Lung (tissue), 17 donors: ENCODE measurements at places on chromosomes 12 and 14. TPM values are rescaled to one million over a fixed set of nuclear protein-coding genes. Genes with fewer than 3 reads are reported as not detected.

GRCh38 chr12:108297895-108298760 is 41.0 kb downstream of the CMKLR1 start:
- DNase-seq: no peak

DNA sequence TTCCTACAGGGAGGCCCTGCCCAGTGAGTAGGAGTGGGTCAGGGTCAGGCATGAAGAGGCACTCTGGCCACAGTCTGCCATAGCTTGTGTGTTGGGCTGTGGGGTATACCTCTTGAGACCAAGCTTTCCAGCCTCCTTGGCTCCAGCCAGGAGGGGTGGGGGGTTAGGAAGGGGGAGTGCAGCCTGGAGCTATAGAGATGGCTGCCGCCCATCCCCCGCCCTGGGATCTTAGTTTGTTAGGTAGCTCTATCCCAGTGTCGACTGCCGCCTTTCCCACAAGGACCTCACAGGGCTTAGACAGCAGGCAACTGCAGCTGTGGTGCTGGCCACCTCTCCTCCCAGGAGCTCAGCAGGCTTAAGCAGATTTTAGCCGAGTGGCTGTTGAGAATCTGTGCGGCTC is 216.4 kb downstream of the PLCZ1 start:
- no peak for DNase-seq

The NKX2-1 gene
- 236 TPM for total RNA-seq

- DNase-seq: no peak
Observed at GRCh38 chr14:92587700-92588085, 74.1 kb downstream of the RIN3 start.

The P2RX2 gene
- total RNA-seq: 0.25 TPM

- peak; percentile 63 for DNase-seq
Observed at GRCh38 chr12:32264961-32265360, 134.4 kb upstream of the FGD4 start.

DNA sequence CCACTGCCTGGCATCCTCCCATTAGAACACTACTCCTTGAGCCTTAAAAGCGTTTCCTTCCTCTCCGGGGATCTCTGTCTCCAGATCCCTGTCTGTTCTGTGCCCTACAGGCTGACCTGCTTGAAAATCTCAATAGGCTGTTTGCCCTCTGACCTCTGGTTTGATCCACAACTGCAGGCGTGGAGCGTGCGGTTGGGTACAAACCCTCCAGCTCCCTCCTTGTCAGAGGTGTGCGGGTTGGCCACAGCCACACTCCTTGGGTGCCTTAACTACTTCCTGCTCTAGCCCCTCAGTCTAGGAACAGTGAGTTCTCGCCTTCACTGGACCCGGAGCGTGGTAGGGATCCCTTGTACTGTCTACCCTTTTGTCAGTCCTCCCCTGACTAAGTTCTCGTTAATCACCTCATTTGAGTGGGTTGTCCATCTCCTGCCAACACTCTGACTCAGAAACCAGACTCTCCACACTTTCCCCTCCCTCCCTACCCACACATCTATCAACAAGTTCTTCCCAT is 33.1 kb downstream of the CMKLR1 start:
- no peak for DNase-seq

The C14orf39 gene
- total RNA-seq: 1.1 TPM

DNA sequence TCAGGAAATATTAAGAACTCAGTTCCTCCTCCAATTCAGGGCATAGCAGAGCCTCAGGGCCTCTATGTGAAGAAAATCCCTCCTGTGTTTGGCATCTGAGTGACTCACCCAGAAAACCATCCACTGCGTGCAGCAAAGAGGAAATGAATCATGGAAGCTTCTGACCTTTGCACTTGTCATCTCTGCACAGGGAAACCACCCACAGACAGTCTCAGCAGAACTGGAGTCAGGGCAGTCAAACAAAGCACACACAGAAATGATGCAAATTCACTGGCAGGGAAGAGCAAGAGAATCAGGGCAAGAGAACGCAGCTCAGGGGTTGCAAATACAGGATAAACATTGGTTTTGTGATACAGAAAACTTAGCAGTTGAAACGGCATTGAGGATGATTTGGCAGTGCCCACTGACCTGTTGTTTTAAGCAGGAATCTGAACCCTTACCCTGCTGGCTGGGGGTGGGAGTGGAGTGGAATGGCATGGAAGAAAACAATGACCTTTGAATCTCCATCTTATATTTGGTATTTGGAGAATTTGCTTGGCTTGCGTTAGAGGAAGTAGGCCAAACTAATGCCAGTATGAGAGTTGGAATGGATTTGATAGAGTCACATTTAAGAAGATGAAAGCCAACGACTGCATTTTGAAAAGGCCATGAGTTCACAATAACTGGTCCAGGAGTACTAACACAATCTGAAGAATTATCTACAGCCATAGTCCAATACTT is 53.5 kb downstream of the PHLDA1 start:
- peak; percentile 76 for DNase-seq

The DBX2 gene
- not detected for total RNA-seq

The MYL2 gene
- total RNA-seq: not detected

DNA sequence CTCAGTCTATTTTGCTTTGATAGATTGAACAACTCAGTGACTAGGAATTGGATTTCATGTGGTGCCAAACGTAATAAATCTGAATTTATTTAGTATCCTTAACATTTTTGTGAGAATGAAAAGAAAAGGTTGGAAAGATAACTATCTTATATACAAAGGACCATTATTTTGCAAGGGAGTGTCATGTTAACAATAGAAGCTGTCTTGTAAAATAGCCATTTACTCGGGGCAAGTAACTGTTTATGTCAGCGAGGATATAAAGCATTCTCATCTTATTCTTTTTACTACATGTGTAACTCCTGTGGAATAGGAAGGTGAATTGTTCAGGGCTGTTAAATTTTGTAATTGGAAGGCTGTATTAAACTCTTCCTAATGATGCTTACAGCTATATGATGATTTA is 5.9 kb downstream of the RERGL start:
- no peak for DNase-seq

The PTGDR gene
- 1.7 TPM for total RNA-seq

GRCh38 chr12:120483621-120484020 is 12.3 kb upstream of the DYNLL1 start:
- DNase-seq: no peak

DNA sequence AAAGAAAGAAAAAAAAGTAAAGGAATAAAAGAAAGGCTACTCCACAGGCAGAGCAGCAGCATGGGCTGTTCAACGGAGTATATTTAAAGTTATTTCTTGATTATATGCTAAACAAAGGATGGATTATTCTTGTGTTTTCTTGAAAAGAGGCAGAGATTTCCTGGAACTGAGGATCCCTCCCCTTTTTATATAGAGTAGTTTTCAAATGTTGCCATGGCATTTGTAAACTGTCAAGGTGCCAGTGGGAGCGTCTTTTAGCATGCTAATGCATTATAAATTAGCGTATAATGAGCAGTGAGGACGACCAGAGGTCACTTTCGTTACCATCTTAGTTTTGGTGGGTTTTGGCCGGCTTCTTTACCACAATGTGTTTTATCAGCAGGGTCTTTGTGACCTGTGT is 383.0 kb downstream of the PCNX1 start:
- DNase-seq: peak; percentile 74

DNA sequence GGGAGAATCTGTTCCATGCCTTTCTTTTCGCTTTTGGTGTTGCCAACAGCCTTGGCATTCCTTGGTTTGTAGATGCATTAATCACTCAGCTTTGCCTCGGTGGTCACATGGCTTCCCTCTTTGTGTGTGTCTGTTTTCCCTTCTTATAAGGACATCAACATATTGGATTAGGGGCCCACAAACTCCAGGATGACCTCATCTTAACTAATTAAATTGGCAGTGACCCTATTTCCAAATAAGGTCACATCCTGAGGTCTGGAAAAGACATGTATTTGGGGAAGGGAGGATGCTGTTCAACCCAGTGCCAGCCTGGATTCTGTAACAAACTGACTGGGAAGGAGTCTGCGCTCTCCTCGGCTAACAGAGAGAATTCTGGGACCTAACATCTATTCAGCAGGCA is 365.7 kb upstream of the FKBP4 start:
- no peak for DNase-seq

- no peak for DNase-seq
Observed at GRCh38 chr14:87131879-87132278, 861.1 kb downstream of the GALC start.

GRCh38 chr12:120231316-120232011 is 30.6 kb upstream of the RPLP0 start:
- peak; percentile 34 for DNase-seq

The ANO6 gene
- total RNA-seq: 56.2 TPM

The PLBD1 gene
- 30.5 TPM for total RNA-seq

GRCh38 chr14:53109105-53110041 is 43.8 kb downstream of the DDHD1 start:
- DNase-seq: no peak

DNA sequence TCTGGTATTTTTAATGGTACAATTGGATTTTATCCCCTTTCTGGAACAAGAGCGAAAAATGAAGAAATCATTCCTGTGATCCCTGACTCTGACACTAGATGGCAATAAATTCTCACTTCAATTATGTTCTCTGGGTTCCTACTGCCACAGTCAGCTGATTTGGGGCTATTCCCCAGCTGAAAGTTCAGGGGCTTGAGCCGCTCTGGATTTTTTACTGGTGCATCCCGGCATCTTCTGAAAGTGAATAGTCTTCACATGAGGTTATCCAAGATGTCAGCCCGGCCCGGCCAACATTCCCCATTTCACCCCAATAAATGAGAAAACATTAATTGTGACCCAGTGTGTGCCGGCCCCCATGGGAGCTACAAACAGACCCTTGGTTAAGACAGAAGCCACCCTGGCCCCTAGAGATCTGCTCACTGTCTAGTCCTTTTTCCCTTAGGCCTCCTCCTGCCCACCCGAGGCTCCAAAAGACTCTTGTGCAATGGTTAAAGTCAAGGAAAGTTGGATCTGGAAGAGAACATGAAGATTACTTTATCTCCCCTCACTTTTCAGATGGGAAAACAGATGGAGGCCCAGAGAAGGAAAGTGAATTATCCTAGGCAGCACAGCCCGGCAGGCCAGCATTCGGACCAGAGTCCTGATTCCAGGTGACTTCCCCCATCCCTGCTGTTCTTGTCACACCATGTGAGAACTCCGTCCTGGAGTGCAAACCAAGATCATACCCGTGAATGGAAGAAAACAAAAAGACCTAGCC is 20.8 kb downstream of the CKAP4 start:
- DNase-seq: peak; percentile 36

The KLHDC2 gene
- total RNA-seq: 163 TPM

The SLCO1B1 gene
- total RNA-seq: not detected

The CATSPERB gene
- total RNA-seq: 9.0 TPM

GRCh38 chr12:2453761-2454090 is 341.0 kb upstream of the FKBP4 start:
- DNase-seq: no peak

GRCh38 chr14:74248017-74248416 is 8.8 kb downstream of the VSX2 start:
- DNase-seq: no peak

DNA sequence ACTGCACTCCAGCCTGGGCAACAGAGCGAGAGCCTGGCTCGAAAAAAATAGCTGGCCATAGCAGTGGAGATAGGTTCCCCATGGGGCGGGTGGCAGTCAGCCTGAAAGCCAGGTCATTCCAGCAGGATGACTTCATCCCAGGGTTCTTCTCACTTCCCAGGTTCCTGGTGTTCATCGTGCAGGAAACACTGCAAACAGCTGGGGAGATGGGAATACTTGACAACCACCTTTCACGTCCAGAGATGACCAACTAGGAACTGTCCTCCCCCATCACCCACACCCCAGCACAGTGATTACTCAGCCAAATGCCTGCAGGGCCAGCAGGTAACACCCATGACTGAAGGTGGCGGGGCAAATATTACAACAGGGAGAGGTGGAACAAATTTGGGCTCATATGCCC is 1.7 kb downstream of the VSIG10 start:
- DNase-seq: no peak

The WNT1 gene
- total RNA-seq: 0.20 TPM

The CLEC2A gene
- total RNA-seq: not detected

DNA sequence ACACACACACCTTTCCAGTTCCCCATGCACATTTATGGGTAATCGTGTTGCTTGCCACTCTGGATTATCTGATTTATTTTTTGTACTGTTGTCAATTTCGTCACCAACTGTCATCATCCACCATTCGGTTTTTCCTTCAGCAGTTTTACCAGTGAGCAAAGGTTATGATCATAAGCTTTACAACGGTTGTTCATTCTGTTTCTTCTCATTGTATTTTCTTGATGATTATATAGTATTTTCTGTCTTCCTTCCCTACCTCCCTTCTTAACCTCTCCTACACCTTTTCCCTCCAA is 680 bp downstream of the NECAP1 start:
- no peak for DNase-seq

DNA sequence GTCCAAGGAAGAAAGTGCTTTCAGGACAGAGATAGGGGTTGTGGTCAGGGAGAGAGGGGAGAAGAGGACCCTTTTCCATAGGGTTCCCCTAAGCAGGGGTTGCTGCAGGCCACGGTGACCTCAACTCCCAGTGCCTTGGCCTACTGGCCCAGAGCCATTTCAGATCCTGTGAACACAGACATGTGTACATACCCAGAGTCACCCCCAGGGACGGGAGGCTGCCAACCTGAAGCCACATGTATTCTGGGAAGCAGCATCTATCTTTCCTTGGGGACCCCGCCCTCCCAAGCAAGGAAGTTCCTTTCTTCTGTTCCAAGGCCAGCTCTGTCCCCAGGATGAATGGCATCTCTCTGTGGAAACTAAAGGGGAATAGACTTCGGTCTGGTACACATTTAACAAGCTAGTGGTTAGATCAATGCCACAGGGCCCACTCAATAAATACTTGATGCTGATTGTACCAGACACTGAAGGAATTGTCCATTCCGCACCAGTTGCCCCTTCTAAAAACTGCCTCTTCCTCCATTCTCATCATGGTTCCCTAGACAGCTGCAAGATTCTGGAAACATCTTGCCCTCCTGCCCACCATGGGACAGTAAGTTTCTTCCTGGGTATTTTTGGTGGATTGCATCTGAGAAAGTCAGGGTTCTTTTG is 25.2 kb upstream of the DGLUCY start:
- DNase-seq: no peak

The BICD1 gene
- total RNA-seq: 18.9 TPM

The FBLN5 gene
- total RNA-seq: 79.4 TPM

GRCh38 chr12:108914121-108914531 is 34.2 kb downstream of the DAO start:
- DNase-seq: peak; percentile 84

GRCh38 chr14:73266317-73266716 is 29.0 kb downstream of the PAPLN start:
- no peak for DNase-seq
